ENCODE measurements at places on chromosomes 7 and 10.

DNA sequence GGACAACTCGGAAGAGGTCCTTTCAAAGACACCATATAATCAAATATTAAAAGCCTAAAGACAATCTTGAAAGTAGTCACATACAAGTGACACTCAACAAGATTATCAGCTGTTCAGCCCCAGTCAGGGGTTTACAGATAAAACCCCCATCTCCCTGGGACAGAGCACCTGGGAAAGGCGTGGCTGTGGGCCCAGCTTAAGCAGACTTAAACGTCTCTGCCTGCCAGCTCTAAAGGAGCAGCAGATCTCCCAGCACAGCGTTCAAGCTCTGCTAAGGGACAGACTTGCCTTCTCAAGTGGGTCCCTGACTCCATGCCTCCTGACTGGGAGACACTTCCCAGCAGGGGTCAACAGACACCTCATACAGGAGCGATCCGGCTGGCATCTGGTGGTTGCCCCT is 18.0 kb downstream of the CDCA7L start:
- no peak for DNase-seq

- DNase-seq = no peak
Measured at GRCh38 chr10:122510326-122510725, 49.0 kb downstream of the HTRA1 start.

GRCh38 chr10:95518455-95519452 is 42.4 kb downstream of the SORBS1 start:
- no peak for DNase-seq

GRCh38 chr10:132742837-132743194 is 43.1 kb downstream of the NKX6-2 start:
- DNase-seq = no peak

GRCh38 chr7:78090616-78091015 is 292.0 kb downstream of the PHTF2 start:
- DNase-seq = no peak

GRCh38 chr10:98251399-98251798 is 16.6 kb downstream of the LOXL4 start:
- no peak for DNase-seq

DNA sequence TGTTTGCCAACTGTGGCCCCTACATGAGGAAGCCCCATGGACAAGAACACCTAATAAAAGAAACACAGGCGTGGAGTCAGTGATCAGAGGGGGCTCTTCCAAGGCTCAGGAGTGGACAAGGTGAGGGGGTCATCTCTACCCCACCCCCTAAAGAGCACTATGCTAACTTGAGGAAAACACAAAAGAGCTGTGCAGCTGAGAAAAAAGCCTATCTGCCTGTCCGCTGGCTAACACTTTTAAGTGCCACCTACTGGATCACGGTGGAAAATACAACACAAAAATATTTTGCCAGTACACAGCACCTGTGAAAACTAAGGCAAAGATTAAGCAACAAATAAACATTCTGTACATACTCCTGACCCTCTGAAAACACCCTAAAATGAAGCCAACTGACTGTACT is 53.1 kb upstream of the COBL start:
- no peak for DNase-seq
